ENCODE measurements at places on chromosomes 2 and 18.

GRCh38 chr18:80170395-80171053, 61.5 kb downstream of the ADNP2 start:
- peak; percentile 63 for DNase-seq

DNA sequence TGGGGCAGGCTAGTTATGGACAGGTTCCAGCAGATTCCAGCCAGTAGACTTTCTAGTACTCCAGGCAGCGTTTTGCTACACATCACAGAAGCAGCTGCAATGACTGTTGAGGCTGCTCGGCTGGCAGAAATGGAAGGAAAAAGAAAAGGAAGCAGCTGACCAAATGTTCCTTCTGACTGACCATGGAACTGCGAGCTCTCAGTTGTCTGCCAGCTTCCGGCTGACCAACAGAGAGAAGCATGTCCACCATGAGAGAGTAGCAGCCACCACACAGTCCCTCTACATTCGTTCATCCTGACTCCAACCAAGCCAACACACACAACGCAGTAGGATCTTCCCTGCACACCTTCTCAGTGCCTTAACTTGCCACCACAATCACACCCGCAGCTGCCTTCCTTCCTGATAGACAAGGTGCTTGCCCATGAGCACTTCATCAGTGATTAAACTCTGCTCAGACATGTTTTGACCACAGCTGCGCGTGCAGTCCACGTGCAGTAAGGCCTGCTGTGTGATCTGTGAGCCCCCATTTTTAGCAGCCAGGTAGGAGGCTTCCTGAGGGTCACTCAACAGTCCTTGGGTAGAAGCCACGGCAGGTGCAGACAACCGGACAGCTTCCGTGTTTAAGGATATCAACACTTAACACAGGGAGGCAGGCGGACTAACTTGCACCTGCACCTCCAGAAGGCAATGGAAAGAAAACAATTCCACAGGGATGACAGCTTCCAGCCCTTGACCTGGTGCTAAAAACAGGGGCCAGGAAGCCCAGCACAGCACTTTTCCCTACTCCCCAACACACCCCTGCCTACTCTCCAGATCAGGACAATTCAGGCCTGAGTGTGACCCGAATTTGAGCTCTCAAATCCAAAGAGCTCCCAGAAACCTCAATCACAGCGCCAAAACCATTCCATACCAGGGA, 996 bp downstream of the TGFBRAP1 start:
- DNase-seq = no peak

DNA sequence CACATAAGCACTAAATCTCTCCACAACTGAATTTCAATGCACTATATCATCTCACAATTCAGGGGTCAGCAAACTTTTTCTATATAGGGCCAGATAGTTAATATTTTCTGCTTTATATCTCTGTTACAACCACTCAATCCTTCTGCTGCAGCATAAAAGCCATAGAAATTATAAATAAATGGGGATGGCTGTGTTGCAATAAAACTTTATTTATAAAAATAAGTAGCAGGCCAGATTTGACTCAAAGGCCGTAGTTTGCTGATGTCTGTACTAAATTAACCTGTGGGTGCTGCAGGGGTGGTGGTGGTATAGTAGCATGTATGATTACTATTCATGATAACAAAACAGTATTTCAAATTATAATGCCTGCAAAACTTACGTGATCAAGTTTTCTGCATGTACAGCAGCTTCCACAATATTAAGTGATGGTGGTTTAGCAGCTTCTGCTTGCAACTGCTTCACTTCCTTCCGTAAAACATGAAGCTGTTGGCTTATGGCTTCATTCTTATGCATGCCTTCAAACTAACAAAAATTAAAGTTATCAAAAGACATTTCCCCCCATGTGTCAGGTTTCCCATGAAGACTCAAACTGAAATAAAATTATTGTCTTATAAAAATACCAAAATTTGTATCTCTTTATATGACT, 64.1 kb downstream of the SIGLEC15 start:
- DNase-seq = no peak

- DNase-seq = peak; percentile 32
Measured at GRCh38 chr2:1607971-1608688, 136.2 kb downstream of the PXDN start.

- no peak for DNase-seq
Measured at GRCh38 chr2:141770530-141770929, 360.3 kb downstream of the LRP1B start.

DNA sequence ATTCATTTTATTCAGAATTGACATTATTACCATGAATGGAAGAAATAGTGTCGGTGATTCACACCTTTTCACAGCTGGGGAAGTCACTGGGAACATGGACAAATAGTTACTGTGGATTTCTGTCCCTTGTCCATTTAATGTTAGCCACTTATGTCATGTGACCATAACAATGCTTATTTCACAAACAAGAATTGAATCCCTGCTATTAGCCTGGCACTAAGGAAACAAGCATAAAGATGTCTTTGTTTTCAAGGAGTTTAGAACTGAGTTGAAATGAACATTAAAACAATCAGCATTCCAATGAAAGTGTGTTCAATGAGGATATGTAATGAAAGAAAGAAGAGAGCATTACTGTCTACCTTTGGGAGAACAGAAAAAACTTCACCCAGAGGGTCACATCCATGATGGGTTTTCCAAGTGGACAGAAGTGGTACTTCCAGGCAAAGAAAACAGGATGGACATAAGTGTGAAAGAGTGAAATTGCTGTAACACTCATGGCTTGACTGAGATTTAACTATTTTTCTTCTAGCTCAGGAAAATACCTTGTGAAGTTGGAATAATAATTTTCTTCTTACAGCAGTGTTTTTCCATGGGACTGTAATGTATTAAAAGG, 324.5 kb upstream of the UBE2E3 start:
- DNase-seq = no peak

- no peak for DNase-seq
Measured at GRCh38 chr2:213766062-213766461, 481.8 kb downstream of the SPAG16 start.

GRCh38 chr2:174281736-174282135, 33.4 kb upstream of the OLA1 start:
- no peak for DNase-seq

DNA sequence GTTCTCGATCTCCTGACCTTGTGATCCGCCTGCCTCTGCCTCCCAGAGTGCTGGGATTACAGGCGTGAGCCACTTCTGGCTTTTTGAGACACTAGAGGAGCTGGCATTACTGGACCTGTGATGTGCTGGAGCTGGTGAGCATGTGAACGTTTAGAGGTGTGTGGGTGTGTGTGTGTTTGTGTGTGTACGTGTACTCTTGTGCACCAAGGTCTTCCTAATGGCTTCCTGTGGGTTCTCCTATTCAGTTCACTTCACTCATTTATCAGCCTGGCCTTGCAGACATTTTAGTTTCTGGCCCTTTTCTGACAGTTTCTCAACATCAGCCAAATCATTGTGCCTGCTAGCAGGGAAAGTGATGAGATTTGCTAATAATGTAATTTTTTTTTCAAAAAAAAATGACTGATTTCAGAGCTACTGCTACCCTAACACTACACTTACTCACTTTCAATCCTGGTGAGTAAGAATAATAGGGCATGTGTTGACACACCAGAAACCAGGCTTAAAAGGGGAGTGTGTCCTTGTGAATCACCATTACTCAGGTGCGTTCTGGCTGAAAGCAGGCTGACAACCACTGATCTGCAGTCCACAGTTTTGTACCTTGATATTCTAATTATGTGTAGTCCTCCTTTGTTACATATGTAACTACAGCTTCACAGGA, 41.0 kb upstream of the ACTR3 start:
- no peak for DNase-seq

DNA sequence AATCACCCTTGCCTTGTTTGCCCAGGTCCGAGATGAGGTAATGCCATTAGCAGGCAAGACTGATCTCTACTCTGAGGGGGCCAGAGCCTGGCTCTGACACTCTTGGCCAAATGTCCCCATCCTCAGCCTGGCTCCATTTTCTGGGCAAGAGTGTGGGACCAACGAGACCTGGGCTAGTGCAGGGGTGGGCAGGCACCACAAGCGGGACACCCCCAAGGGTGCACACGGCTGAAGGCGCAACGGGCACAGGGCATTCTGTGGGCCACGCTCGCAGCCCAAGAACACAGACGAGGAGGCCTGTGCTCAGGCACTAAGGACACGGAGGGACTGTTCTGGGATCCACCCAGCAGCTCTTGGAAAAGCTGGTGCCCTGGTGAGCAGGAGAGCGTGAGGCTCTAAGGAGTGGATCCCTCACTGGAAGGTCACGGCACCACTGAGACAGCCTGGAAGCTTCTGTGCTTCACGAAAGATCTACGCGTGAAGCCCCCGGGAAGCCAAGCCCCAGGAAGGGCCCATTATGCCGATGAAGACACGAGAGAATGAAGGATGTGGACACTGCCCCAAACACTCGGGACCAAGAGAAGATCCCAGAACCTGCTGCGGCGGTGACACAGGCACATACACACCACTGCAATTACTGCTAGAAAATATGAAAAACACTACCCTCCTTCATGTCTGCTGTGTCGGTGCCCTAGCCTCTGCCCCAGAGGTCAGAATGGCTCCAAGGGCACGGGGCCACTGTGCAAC, 138.2 kb downstream of the HDAC4 start:
- DNase-seq = no peak

DNA sequence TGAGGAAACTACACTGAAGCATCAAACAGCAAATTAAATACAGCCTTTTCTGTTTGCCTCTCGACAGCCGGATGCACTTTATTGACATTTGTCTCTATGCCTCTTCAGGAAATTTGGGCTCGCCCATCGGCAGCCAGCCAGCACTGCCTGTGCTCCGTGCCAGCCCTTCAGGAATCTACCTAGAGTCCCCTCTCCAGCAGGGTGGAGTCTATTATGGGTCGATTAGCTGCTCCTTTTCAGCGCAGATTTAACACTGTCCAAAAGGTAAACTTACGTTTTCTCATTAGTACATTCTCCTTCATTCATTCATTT, 91.5 kb downstream of the MYCN start:
- DNase-seq = no peak

DNA sequence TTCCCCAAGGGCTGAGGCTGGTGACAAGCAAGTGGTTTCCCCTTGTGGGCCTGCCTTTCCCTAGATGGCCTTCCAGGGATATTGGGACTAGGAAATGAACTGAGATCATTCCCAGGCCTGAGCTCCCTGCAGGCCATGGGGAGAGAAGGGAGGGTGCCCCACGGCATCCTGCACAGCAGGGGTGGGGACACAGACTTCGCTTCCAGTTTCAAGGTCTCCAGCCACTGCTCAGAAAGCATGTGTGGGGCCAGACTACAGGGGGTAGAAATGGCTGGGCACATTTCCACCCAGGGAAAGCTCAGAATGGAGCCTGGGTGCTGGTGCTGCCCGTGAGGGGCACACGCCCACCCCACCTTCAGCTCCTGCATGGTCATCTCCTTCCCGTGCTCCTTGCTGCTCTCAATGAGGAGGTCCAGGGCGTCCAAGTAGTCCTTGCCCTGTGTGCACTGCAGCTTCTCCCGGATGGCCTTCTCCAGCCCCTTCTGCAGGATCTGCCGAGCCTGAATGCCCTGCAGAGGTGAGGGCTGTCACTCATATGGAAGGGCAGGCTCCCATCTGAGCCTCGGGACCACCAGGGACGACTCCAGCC, 13.2 kb downstream of the CYP26B1 start:
- DNase-seq = peak; percentile 62

GRCh38 chr2:68464651-68465050, 2.4 kb downstream of the FBXO48 start:
- DNase-seq = no peak

GRCh38 chr2:107323946-107324565, 438.1 kb upstream of the ST6GAL2 start:
- DNase-seq = no peak

GRCh38 chr2:20972792-20973565, 70.9 kb downstream of the APOB start:
- no peak for DNase-seq

- DNase-seq = no peak
Measured at GRCh38 chr2:234322766-234323465, 174.0 kb downstream of the ARL4C start.

- DNase-seq = no peak
Measured at GRCh38 chr18:62810682-62811081, 95.3 kb downstream of the PHLPP1 start.

GRCh38 chr2:154452471-154452870, 246.0 kb upstream of the KCNJ3 start:
- no peak for DNase-seq

GRCh38 chr18:51955136-51955535, 384.9 kb upstream of the DCC start:
- DNase-seq = no peak

DNA sequence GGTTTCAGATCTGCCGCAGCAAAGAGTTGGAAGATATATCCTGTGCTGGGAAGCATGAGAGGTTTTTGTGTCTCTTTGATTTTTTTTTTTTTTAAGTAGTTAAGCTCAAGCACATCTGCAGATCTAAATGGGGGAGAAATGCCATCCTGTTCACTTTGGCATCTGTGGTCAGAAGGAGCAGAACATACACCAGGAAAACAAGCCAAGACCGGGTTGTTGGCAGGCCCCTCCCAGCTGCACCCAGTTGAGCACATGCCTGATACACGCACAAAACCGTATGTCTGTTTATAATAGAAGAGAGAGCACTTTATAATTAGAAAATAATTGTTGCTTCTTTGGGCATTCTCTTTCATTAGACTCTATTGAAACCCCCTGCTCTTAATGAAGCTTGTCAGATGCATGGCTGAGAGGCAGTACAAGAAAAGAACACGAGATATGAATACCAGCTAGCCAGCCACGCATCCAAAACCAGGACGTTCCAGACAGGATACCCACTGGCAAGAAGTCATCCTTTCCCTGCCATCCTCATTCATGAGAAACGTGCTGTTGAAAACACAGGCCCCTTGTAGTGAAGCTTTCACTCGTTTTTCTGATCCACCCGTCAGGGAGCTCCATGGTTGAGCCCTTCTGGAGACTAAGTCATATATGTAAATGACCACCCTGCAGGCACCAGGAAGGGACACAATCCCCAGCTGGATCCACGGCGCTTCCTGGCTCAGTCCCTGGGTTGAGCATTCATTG, 152.2 kb downstream of the ALPK2 start:
- no peak for DNase-seq

- no peak for DNase-seq
Measured at GRCh38 chr2:208097313-208097712, 27.0 kb downstream of the CRYGD start.

DNA sequence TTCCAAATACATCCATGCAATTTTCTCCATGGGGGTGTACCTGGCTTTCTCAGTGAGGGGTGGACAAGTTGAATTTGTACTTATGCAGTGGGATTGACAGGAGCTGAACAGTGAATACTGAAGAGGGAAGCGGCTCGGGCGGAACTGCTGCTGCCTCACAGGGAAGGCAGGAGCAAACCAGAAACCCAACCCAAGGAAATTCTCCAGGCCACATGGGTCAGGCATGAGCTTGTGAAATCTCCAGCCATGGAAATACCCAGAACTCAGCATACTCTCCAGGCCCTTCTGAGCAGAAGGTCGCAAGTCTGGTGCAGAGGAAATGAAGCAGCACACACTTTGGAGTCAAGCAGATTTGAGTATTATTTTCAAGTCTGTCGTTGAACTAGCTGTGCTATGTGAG, 26.5 kb upstream of the INO80C start:
- no peak for DNase-seq

DNA sequence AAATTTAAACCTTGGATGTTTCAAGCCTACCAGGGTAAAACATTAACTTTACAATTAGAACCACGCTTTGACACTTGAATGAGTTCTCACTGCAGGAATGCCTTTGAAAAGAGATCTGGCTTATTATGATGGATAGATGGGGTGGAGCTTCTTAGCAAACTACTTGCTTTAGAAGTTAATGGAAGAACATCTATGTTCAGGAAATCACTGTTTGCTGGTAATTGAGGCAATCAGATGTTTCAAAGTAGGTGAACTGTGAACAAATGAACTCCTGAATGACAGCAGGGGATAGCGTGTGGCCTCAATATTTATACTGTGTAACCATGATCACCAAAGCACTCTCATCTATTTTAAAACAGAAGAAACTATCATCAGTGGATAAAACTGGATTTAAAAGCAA, 383.6 kb downstream of the PIK3C3 start:
- no peak for DNase-seq

Measured in chondrocyte (in vitro differentiated cells).